ENCODE measurements at places on chromosomes 12 and 14. TPM values are rescaled to one million over a fixed set of nuclear protein-coding genes. Genes with fewer than 3 reads are reported as not detected.

- ATAC-seq, result no peak
These were observed 60.1 kb upstream of the PYGL start for GRCh38 chr14:51004352-51004800.

GRCh38 chr12:57385586-57385985, 45.3 kb downstream of the R3HDM2 start:
- no peak for ATAC-seq

GRCh38 chr12:9041321-9041720, 52.0 kb downstream of the KLRG1 start:
- ATAC-seq, result no peak

EXOC3L4 gene
- 0.20 TPM for total RNA-seq

DNA sequence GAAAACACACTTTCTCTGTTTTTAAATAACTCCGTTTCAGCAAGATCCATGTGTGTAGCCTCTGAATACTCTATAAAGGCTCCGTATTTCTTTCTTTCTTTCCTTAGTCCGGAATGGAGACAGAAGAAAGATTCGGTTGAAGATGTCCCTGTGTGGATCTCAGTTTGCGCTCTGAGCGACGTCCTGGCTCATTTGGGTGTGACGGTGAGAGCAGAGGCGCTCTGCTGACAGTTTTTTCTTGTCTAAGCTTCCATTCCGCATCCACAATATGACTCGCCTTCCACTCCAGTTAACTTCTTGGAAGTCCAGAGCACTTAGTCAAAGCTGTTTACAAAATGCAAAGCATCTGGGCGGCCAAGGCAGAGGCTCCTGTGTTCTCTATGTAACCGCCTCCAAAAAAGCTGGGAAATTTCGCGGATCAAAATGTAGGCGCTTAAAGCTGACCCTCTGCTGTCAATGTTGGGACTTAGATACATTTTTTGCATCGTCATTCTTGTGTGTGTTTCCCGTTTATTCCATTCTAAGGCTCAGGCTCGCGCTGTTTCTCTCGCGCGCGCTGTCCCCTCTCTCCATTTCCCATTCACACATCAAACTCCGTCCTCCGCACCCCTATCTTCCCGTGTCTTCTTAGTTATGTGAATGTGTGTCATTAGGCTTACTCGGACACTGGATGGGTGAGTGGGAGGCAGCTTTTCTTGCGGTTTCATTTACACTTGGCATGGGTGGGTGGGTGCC, 880 bp upstream of the FLRT2 start:
- ATAC-seq, result no peak

CACNA2D4 gene
- total RNA-seq, result 1.1 TPM

DIO3 gene
- total RNA-seq, result 0.12 TPM

GRCh38 chr12:45613296-45613695, 116.2 kb upstream of the ARID2 start:
- no peak for ATAC-seq

OR4E2 gene
- total RNA-seq, result not detected

- ATAC-seq, result no peak
These were observed 13.9 kb upstream of the PUS1 start for GRCh38 chr12:131915000-131915689.

GRCh38 chr12:62873826-62874448, 61.0 kb downstream of the PPM1H start:
- no peak for ATAC-seq

DNA sequence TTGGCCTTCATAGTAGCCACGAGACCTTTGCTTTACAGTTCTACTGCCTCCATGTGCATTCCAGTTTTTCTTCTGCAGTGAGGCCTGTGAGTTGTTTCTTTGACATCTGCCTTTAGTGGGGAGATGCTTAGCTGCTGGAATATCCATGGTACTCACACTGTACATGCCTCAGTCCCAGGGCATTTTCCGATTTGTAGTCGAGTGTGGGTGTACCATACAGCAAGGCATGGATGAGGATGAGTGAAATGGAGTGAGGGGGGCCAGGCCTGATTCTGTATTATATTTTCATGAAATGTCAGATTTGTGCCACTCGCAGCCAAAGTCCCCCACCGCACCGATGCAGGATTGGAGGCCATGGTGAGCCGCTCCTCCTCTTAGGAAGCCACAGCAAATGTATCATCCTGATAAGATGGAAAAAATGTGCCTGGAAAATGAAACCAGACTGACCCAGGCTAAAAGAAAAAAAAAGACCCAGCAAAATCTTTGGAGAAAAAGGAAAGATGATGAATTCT, 173.0 kb downstream of the ADGRD1 start:
- no peak for ATAC-seq

DNA sequence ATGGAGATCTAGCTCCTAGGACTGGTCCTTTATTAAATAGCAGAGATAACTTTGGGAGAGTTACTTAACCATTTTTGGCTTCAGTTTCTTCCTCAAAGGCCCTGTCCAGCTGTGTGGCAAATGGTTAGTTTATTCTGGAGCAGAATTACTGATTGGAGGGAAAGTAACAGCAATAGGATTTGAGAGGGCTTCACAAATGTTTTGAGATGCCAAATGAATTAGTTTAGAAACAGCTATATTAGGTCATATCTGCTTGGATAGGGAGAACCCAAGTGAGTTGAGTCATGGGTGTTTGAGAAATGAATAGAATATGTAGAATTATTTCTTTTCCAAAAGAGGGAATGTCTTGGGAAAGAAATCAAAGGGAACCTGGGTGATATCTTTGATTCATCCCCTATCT, 17.5 kb downstream of the RASSF3 start:
- no peak for ATAC-seq

GRCh38 chr14:51759950-51760349, 100.5 kb upstream of the GNG2 start:
- ATAC-seq, result no peak

GRCh38 chr12:45725631-45726602, 3.6 kb upstream of the ARID2 start:
- ATAC-seq, result no peak

NTF3 gene
- total RNA-seq, result 2.0 TPM

CAPZA3 gene
- not detected for total RNA-seq

GRCh38 chr12:32031109-32031508, 71.9 kb downstream of the RESF1 start:
- ATAC-seq, result no peak

TSPAN11 gene
- 0.72 TPM for total RNA-seq

Measured in esophagus mucosa (tissue), 1 donor.